WERI-Rb-1 (cell line): ENCODE measurements at places on chromosomes 5 and 9.

- DNase-seq = no peak
These were observed 195.8 kb upstream of the CDH6 start for GRCh38 chr5:30997681-30998080.

GRCh38 chr9:116124472-116125040, 29.0 kb upstream of the PAPPA start:
- DNase-seq = no peak

- DNase-seq = peak; percentile 39
These were observed 86.5 kb upstream of the TNFAIP8 start for GRCh38 chr5:119269061-119269944.

DNA sequence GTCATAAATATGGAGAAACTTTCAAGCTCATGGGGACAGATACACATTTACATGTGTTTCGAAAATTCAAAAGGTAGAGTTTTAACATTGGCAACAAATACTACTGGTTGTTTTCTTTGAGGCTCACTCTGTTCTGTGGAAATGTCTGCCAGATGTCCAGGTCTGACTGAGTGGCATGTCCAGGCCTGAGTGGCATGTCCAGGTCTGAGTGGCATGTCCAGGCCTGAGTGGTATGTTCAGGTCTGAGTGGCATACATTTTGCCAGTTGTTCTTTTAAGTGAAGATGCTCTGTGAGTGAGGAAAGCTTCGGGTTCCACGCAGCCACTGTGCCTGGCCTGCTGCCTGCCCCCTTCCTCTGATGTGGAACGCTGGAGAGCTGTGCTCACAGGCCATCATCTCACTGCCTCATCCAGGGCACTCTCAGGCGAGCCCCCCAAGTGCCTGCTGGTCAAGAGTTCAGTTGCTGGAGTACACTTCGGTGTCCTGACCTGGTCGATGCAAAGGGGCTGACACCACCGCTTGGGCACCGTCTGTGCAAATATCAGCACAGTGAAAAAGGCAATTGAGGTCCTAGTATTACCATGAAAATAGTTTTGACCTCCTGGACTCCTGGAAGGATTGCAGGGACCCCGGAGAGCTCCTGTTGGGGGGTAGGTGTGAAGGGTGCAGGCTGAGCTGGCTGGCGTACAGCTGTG, 89.9 kb downstream of the EHMT1 start:
- no peak for DNase-seq

DNA sequence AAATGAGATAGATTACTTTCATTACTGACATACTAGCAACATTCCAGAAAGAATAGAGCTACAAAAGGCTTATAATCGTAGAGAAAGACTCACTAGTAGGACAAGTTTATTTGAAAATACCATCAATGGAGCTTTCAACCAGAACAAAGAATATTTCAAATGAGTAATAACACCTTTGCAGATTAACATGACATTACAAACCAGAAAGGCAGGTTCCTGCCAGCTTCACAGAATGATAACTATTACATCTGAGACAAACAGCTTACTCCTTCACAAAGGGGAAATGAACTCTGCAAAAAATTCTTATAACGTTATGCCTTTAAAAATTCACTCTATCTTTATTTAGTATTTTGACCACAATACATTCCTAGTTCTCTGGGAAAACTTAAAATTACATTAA, 103.1 kb downstream of the EPB41L4A start:
- no peak for DNase-seq
